ENCODE measurements at places on chromosomes 5 and 9.

DNA sequence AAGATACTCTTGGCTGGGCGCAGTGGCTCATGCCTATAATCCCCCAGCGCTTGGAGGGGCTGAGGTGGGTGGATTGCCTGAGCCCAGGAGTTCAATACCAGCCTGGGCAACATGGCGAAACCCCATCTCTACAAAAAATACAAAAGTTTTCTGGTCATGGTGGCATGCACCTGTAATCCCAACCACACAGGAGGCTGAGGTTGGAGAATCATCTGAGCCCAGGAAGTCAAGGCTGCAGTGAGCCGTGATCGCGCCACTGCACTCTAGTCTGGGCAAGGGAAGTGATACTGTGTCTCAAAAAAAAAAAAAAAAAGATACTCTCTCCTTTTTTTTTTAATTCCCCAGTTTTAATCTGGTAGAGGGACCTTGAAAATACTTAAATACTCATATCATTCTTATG lies 15.0 kb downstream of the ANKRD33B start:
- peaks cover 35% of the 10 kb centered on the region for H3K36me3 ChIP-seq
- H3K4me1 ChIP-seq, result peaks cover 86% of the 10 kb centered on the region
- peak; percentile 59 for DNase-seq
- H3K4me3 ChIP-seq, result peak overlapping the region; percentile 83
- H3K27me3 ChIP-seq, result no peaks in the 10 kb centered on the region
- H3K27ac ChIP-seq, result peak overlapping the region; percentile 87

- H3K27me3 ChIP-seq, result no peaks in the 10 kb centered on the region
- H3K36me3 ChIP-seq, result no peaks in the 10 kb centered on the region
- no peak overlapping the region for H3K4me3 ChIP-seq
- H3K4me1 ChIP-seq, result no peaks in the 10 kb centered on the region
These were observed 153.7 kb downstream of the TMEM232 start for GRCh38 chr5:110572729-110573128.

GRCh38 chr9:35795695-35796094 lies 4.3 kb downstream of the NPR2 start:
- no peak overlapping the region for H3K27ac ChIP-seq
- DNase-seq, result no peak
- H3K27me3 ChIP-seq, result peaks cover under 1% of the 10 kb centered on the region
- H3K36me3 ChIP-seq, result peaks cover 8% of the 10 kb centered on the region

- H3K27ac ChIP-seq, result no peak overlapping the region
- no peak overlapping the region for H3K4me3 ChIP-seq
- no peaks in the 10 kb centered on the region for H3K36me3 ChIP-seq
- no peaks in the 10 kb centered on the region for H3K4me1 ChIP-seq
- H3K27me3 ChIP-seq, result peaks cover 8% of the 10 kb centered on the region
These were observed 336.0 kb downstream of the ENC1 start for GRCh38 chr5:74304536-74304935.

DNA sequence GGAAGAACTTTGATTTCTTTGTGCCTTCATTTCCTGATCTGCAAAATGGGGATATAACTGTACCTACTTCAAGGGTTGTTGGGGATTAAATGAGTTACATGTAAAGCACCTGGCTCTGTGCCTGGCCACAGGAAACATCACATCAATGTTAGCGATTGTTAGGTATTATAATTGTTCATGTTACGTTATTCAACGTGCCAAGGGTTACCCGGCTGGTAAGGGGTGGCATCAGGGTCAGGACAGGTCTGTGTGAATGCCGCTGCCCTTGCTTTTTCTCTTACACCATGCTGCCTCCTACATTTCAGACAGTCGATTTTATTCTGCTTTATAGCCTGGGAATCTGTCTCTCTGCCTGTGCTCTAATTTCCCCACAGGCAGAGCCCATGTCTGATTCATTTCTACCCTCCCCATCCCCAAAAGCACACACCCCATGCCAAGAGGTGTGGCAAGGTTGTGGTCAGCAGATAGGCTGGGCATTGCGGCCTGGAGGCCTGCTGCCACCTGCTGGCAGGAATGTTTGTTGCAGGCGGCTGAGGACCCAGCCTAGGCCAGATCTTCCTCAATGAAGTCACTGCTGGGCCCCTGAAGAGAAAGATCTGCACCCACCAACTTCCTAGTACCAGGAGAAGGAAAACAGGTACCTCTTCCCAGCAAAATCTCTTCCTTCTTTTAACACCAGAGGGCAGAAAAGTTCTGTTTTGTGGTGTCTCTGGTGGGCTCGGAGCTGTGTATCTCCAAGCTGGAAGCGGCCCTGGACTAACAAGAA lies 5.3 kb downstream of the ANKS6 start:
- H3K27me3 ChIP-seq, result no peaks in the 10 kb centered on the region
- peaks cover 12% of the 10 kb centered on the region for H3K4me1 ChIP-seq
- peaks cover 2% of the 10 kb centered on the region for H3K36me3 ChIP-seq
- no peak overlapping the region for H3K4me3 ChIP-seq
- peak; percentile 60 for DNase-seq

DNA sequence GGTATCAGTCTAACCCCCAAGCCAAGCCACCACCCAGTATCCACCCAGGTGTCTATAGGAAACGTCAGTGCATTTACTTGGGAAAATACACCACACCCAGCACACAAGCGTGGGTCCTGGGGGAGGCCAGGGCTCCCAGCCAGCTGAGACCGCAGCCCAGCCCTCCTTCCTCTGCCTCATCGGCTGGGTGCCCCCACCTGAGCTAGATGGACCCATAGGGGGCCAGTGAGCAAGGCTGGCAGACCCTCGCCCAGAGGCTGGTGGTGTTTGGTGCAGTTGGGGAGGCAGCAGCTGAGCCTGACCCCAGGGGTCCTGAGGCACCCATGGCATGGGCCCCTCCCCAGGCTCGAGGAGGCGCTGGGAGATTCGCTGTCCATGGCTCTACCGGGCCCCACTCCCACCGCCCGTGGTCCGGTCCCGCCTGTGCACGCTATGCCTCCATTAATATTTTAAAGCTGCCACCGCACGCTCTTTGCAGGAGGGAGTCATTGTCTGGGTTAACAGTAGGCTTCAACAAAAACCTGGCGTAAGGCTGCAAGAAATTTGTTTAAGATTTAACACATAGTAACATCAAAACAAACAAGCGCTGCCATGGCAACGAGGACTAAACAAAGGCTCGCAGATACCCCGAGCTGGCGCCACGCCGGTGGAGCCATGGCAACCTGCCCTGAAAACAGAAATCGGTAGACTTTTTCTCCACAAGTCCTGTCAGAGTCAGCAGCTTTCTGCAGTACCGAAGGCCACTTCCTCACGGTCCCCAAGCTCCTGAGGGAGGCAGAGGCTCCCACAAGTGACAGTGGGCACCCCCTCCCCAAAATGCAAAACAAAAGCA lies 20.6 kb downstream of the TPPP start:
- peaks cover 1% of the 10 kb centered on the region for H3K36me3 ChIP-seq
- no peak overlapping the region for H3K4me3 ChIP-seq
- H3K4me1 ChIP-seq, result peaks cover 13% of the 10 kb centered on the region
- DNase-seq, result peak; percentile 15
- H3K27ac ChIP-seq, result no peak overlapping the region
- H3K27me3 ChIP-seq, result peaks cover 8% of the 10 kb centered on the region

DNA sequence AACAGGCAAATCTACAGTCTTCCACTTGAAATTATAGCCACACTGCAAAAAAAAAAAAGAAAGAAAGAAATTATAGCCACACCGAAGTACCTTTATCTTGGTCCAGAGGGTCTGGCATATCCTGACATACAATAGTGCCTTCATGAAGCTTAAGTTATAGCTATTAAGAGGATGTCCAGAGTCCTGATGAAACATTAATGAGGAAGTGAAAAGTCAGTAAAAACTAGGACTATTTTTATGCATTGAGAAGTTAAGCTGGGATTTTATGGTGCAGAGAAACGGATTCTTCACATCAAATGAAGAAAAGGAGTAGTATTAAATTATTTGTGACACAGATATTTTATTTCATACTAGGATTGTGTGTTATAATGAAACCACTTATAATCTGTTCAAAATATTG lies 123.9 kb downstream of the SV2C start:
- H3K27me3 ChIP-seq, result peaks cover 5% of the 10 kb centered on the region
- H3K27ac ChIP-seq, result no peak overlapping the region
- no peak for DNase-seq
- no peaks in the 10 kb centered on the region for H3K36me3 ChIP-seq
- no peaks in the 10 kb centered on the region for H3K4me1 ChIP-seq
- no peak overlapping the region for H3K4me3 ChIP-seq

GRCh38 chr5:109911731-109912130 lies 222.0 kb downstream of the MAN2A1 start:
- no peaks in the 10 kb centered on the region for H3K36me3 ChIP-seq
- no peak for DNase-seq
- H3K27me3 ChIP-seq, result peaks cover 2% of the 10 kb centered on the region

Data from activated B cell treated with CpG ODN at 0.5 μM for 24 hours (primary cell).